ENCODE measurements at places on chromosomes 2 and 18.

DNA sequence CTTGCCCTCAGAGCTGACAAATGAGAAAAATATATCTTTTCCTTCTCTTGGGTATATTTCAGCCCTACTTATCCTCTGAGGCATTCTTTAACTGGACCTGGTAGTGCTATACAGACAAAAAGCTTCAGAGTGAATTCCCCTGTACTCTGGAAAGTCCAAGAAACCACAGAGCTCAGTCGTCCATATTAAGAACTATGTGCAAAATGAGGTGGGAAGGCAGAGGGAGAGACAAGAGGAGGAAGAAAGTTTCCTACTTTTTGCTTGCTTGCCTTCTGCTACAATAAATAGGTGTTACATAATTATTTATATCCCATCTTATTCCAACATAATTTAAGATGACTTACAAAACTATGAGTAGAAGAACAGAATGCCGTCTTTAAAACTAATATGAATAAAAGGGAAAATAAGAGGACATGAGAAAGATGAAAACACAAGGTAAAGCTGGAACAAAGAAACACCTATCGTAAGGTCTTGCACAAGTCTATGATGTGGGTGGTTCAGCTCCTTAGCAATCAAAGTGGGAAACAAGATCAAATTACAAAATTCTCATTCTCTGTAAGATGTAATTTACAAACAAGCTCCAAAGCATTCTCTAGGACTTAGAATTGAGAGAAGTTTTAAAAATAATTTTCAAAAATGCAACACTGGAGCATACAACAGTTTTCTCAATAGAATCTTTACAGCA lies 97.9 kb downstream of the BAZ2B start:
- DNase-seq, result no peak

GRCh38 chr2:211132046-211132445 lies 575.6 kb downstream of the CPS1 start:
- no peak for DNase-seq

DNA sequence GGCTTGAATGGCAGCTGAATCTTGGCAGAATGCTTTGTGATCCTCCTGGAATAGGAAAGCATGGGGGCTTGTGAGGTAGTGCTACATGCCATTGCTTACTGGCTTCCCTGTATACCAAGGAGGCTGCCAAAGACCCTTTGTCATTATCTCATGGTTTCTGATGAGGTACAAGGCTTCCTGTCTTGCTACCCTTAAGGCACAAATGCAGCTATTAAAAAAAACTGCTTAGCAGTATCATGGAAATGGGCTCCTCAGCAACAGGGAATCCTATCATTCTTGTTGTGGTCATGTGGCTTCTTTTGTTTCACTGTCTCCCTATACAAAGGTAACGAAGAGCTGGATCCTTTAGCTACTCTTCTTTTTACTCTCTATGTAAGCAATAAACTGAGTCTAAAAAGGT lies 6.6 kb upstream of the KANSL1L start:
- DNase-seq, result no peak

DNA sequence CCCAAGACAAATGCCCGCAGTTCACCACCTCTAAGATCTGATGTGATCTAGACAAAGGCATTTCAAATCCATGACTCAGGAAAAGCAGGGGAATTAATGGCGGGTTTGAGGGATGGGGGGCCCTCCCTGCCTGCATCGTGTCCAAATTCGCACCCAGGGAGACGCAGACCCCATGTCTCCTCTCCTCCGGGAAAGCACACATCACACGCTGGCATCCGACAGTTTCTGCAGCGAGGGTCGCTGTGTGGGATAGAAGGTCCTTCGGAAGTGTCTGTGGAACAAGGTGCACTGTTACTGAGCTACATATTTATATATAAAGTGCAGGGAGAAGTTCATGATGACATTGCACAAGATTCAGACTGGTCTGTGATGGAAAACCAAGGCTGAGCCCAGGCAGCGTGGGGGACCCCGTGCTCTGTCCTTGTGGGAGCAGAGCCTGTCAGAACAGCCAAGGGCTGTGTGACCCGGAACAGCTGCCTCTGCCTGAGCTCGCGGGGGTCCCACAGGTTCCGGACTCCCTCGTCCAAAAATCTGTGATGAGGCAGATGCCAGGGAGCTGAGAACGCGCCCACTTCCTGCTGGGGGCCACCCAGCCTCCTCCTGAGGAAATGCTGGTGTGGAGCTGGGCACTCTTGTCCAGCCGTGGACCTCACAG lies 82.3 kb upstream of the CTDP1 start:
- no peak for DNase-seq

- no peak for DNase-seq
Observed at GRCh38 chr2:232382331-232383225, 4.0 kb downstream of the ALPP start.

DNA sequence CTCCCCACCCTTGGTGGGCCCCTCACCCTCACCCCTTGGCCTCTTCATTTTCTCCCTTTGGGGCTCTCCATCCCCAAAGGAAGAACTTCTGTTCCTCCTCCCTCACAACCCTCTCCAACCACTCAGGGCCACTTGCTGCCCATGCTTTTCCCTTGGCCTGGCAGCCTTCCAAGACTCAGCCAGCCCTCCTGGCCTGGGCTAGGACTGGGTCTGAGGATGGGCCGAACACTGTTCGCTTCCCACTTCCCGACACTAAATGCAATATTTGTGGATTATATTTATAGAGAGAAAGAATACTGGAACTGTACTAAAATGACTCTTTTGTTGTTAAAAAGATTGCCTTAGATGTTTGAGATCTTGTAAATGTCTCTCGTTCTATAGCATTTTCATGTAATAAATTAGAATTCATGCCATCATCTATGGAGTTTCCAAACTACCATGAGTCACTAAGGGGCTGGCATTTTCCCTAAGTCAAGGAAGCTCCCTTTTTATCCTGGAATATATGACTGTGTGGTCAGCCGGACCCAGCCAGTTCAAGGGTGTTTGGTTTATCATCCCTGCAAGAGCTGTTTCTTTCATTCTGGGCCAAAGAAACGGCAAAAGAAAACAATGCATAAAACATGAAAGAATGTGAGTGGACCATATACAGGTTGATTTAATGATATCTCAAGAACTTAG lies 3.8 kb downstream of the CXCR2 start:
- DNase-seq, result no peak

DNA sequence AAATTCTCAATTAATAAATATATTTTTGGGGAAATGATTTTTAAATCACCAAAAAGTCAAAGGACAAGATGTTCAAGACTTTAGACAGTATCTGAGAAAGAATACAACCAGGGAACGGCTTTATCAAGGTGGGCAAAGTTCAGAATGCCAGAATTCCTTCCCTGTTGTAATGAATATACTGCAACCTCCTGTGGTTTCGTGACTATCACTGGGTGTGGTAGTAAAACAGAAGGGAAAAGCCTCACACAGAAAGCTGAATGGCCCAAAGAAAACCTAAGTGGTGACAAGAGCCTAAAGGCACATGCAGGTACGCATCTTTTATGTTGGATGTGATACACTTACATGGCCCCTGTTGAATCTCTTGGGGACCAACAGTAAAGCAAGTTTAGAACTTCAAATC lies 37.1 kb downstream of the MBD2 start:
- no peak for DNase-seq

GRCh38 chr2:120568975-120569268 lies 166.7 kb upstream of the GLI2 start:
- DNase-seq, result no peak

GRCh38 chr2:208297961-208298360 lies 31.9 kb downstream of the PIKFYVE start:
- no peak for DNase-seq
